Activated B cell treated with CpG ODN at 0.5 μM for 24 hours (primary cell): ENCODE measurements at places on chromosomes 12 and 14.

DNA sequence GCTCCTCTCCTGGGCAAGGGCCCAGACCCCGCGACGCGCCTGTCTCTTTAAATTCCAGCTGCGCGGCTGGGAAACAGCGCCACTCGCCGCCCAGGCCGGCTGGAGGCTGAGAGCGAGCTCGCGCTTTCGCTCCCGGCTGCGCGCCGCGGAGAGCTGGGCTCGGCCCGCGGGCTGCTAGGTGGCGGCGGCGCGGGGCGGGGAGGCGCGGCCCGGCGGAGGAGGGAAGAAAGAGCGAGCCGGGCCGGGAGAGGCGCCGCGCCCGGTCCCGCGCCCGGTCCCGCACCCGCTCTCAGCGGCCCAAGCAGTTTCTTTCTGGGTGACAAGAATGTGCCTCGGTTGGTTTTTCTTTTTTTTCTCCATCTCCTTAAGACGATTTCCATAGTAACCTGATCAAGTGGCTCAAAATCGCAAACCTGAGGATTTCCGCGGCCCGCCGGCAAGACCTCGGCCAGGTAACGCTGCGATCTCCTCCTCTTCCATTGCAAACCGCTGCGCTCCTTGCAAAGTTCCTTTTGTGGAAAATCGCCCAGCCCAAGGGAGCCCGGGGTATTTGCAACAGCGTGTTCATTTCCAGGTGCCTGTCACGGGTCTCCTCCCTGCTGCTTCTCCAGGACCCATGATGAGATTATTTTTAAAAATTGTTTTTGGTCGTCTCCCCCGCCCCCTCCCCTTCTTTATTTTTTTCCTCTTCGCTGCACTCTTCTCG, 259.5 kb upstream of the E2F7 start:
- peaks cover 12% of the 10 kb centered on the region for H3K4me1 ChIP-seq
- no peak overlapping the region for H3K27ac ChIP-seq
- peaks cover 43% of the 10 kb centered on the region for H3K27me3 ChIP-seq
- H3K4me3 ChIP-seq, result peak overlapping the region; percentile 72
- no peaks in the 10 kb centered on the region for H3K36me3 ChIP-seq

- H3K27me3 ChIP-seq, result peaks cover 27% of the 10 kb centered on the region
- no peaks in the 10 kb centered on the region for H3K36me3 ChIP-seq
- no peak for DNase-seq
- H3K27ac ChIP-seq, result no peak overlapping the region
- H3K4me3 ChIP-seq, result no peak overlapping the region
Measured at GRCh38 chr14:69495341-69495921, 10.9 kb downstream of the PLEKHD1 start.

DNA sequence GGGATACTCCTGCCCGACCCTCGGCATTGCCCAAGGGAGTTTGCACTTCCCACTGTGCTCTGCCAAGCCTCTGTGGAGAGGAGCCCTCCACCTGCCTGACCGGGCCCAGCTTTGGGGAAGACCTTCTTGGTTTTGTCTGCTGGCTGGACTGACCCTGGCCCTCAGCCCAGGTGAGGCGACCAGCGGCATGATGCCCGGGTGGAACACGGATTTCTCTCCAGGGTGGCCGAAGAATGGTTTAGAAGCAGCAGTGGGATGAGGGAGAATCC, 15.6 kb downstream of the ZBTB42 start:
- peaks cover 19% of the 10 kb centered on the region for H3K4me1 ChIP-seq
- peak overlapping the region; percentile 96 for H3K4me3 ChIP-seq
- no peak for DNase-seq
- no peaks in the 10 kb centered on the region for H3K27me3 ChIP-seq

- no peak for DNase-seq
- no peak overlapping the region for H3K4me3 ChIP-seq
- peaks cover 55% of the 10 kb centered on the region for H3K36me3 ChIP-seq
- H3K4me1 ChIP-seq, result peaks cover 25% of the 10 kb centered on the region
- H3K27ac ChIP-seq, result no peak overlapping the region
- H3K27me3 ChIP-seq, result no peaks in the 10 kb centered on the region
Measured at GRCh38 chr14:102908766-102909455, 13.6 kb upstream of the AMN start.

DNA sequence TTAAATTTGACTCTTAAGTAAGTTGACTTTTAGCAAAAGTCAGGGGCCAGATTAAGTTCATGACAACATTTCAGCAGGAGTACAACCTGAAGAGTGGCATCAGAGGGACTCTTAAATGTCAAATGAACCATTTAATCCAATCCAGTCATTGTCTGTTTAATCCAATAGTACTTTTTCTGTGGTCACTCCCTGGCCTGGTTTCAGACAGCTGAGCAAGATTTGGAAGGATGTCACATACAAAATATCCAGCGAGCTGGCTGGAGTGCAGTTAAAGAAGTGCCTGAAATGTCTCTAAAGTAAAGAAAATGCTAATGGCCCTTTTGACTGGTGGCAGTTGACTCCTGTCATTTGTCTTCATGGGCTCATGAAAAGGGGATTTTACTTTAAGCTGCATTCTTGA, 1082.1 kb downstream of the AACS start:
- H3K27ac ChIP-seq, result no peak overlapping the region
- no peak for DNase-seq
- no peaks in the 10 kb centered on the region for H3K36me3 ChIP-seq
- H3K27me3 ChIP-seq, result no peaks in the 10 kb centered on the region
- H3K4me3 ChIP-seq, result no peak overlapping the region
- H3K4me1 ChIP-seq, result no peaks in the 10 kb centered on the region

GRCh38 chr12:88299567-88300101, 157.5 kb downstream of the TMTC3 start:
- no peak overlapping the region for H3K27ac ChIP-seq
- no peaks in the 10 kb centered on the region for H3K4me1 ChIP-seq
- H3K27me3 ChIP-seq, result no peaks in the 10 kb centered on the region

DNA sequence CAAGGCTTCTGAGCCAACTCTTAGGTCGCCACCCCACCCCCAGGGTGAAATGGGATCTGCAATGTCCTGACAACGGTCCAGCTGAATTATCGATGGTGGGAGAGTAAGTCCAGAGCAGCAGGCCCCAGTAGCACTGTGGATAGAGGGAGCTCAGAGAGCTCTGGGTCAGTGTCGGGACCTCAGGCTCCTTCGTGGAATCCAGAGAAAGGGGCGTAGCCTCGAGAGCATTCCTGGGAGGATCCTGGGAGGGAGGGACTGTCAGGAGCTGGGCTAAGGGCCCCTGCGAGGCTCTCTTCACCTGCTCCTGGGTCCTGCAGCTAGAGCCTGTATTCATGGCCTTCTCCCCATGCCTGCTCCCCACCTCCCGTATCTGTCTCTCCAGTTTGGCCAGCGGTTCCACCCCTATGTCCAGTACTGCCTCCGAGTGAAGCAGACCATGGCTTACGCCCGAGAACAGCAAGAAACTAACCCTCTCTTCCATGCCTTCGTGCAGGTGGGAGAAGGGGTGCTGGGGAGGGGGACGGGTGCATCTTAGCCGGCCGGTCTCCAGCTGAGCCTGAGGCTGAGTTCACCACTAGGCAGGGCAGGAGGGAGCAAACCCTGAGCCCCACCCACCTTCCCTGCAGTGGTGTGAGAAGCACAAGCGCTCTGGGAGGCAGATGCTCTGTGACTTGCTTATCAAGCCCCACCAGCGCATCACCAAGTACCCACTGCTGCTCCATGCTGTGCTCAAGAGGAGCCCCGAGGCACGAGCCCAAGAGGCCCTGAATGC, 6.6 kb downstream of the PLEKHG6 start:
- no peak overlapping the region for H3K4me3 ChIP-seq
- DNase-seq, result no peak
- no peaks in the 10 kb centered on the region for H3K36me3 ChIP-seq
- H3K4me1 ChIP-seq, result peaks cover 2% of the 10 kb centered on the region
- peaks cover 78% of the 10 kb centered on the region for H3K27me3 ChIP-seq

GRCh38 chr14:47466916-47467315, 208.5 kb downstream of the MDGA2 start:
- no peaks in the 10 kb centered on the region for H3K4me1 ChIP-seq
- H3K27ac ChIP-seq, result no peak overlapping the region
- H3K36me3 ChIP-seq, result no peaks in the 10 kb centered on the region
- no peak overlapping the region for H3K4me3 ChIP-seq

- H3K4me3 ChIP-seq, result no peak overlapping the region
- H3K27me3 ChIP-seq, result no peaks in the 10 kb centered on the region
- H3K27ac ChIP-seq, result no peak overlapping the region
- no peaks in the 10 kb centered on the region for H3K36me3 ChIP-seq
- H3K4me1 ChIP-seq, result no peaks in the 10 kb centered on the region
Measured at GRCh38 chr12:72256725-72257124, 15.4 kb upstream of the TRHDE start.

GRCh38 chr12:65728848-65729793, 95.2 kb upstream of the HMGA2 start:
- H3K27me3 ChIP-seq, result peaks cover 56% of the 10 kb centered on the region
- H3K27ac ChIP-seq, result no peak overlapping the region
- H3K36me3 ChIP-seq, result no peaks in the 10 kb centered on the region
- no peak overlapping the region for H3K4me3 ChIP-seq
- H3K4me1 ChIP-seq, result no peaks in the 10 kb centered on the region

DNA sequence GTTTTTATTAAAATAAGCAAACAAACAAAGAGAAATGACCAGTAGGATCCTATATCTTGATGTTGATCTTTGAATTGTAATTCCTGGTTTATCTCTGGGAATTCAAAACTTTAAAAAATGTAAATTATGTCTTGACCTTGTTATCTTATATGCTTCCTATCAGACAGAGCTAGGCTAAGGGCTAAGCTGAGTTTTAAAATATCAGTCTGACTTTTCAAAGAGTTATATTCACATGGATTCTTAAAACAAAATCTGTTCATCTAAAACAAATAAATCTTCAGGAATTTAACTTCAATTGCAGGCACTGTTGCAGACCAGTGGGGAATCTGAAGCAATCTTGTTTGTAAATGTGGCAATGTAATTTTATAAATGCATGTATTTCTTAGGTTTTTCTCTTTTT, 1144.1 kb downstream of the LRFN5 start:
- no peaks in the 10 kb centered on the region for H3K27me3 ChIP-seq
- no peaks in the 10 kb centered on the region for H3K4me1 ChIP-seq
- DNase-seq, result no peak
- no peaks in the 10 kb centered on the region for H3K36me3 ChIP-seq

GRCh38 chr14:35890308-35890707, 64.2 kb downstream of the BRMS1L start:
- H3K36me3 ChIP-seq, result peaks cover 3% of the 10 kb centered on the region
- H3K4me1 ChIP-seq, result no peaks in the 10 kb centered on the region
- H3K27me3 ChIP-seq, result no peaks in the 10 kb centered on the region
- no peak for DNase-seq
- no peak overlapping the region for H3K4me3 ChIP-seq
- no peak overlapping the region for H3K27ac ChIP-seq

- no peak for DNase-seq
- H3K4me1 ChIP-seq, result no peaks in the 10 kb centered on the region
- H3K27me3 ChIP-seq, result no peaks in the 10 kb centered on the region
- no peaks in the 10 kb centered on the region for H3K36me3 ChIP-seq
- no peak overlapping the region for H3K27ac ChIP-seq
Measured at GRCh38 chr12:19596434-19597166, 157.3 kb downstream of the AEBP2 start.

DNA sequence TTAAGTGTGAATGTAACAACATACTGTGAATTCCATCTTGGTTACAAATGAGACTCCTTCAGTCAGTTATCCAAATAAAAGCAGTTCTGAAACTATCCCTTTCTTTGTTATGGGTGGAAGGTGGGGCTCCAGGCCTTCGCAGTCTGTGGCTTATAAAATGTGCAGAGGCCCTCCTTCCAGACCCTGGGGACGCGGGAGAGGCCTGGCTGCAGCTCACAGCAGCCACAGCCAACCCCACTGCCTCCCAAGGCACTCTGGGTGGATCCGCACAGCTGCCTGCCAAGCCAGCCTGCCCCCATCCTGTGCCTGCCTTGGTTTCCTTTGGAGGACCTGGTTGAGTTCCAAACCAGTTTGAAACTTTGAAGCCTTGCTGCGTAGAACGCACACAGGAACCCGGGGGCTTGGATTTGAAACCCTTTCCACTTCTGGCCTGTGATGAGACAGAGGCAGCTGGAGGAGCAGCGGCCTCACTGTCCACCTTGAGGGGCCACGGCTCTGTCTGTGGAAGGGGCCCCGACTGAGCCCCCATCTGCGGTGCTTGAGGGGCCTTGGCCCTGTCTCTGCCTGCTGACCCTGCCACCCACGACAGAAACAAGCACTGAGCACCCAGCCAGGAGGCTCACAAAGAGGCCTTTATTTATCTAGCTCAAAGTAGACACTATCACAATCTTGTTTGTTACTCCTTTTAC, 30.4 kb downstream of the CCNK start:
- H3K4me1 ChIP-seq, result no peaks in the 10 kb centered on the region
- peaks cover 54% of the 10 kb centered on the region for H3K36me3 ChIP-seq
- no peaks in the 10 kb centered on the region for H3K27me3 ChIP-seq

DNA sequence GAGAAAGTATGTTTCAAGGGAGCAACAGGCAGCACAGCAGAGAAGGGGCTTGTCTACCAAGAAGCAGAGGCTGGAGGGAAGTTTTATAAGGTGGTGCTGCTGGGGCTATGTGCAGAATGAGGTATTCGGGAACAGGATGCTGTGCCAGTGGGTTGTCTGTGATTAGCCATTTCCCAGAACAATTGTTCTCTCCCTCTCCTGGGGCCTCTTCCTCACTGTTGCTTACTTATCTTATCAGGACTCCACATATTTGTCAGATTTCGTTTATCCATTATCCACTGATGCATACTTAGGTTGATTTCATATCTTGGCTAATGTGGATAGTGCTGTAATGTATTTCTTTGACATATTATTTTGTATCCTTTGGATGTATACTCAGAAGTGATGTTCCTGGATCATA, 195.1 kb upstream of the RTL1 start:
- H3K4me3 ChIP-seq, result no peak overlapping the region
- DNase-seq, result no peak
- H3K36me3 ChIP-seq, result no peaks in the 10 kb centered on the region
- no peaks in the 10 kb centered on the region for H3K4me1 ChIP-seq
- peaks cover 4% of the 10 kb centered on the region for H3K27me3 ChIP-seq
- no peak overlapping the region for H3K27ac ChIP-seq

- DNase-seq, result no peak
- no peak overlapping the region for H3K4me3 ChIP-seq
- no peak overlapping the region for H3K27ac ChIP-seq
- peaks cover 7% of the 10 kb centered on the region for H3K27me3 ChIP-seq
- H3K4me1 ChIP-seq, result no peaks in the 10 kb centered on the region
Measured at GRCh38 chr12:52338241-52338960, 17.2 kb upstream of the KRT83 start.

DNA sequence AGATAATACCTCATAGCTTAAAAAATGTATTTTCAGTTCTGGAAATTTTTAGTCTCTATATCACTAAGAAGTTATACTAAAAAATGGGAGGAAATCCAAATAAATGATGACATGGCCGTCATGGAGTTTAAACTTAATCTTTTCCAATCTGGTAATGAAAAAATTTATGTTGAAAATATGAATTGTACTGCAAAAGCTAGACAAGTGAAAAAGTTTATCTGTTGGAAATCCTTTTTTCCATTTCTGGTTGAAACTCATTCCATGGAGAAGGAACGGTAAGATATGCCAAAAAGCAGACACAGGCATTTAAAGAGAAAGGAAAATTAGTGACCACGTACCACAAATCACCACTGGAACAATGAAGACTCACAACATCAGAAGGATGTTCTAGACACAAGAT, 314.2 kb upstream of the PRICKLE1 start:
- H3K27me3 ChIP-seq, result no peaks in the 10 kb centered on the region
- H3K4me1 ChIP-seq, result no peaks in the 10 kb centered on the region
- H3K27ac ChIP-seq, result no peak overlapping the region
- H3K4me3 ChIP-seq, result no peak overlapping the region
- H3K36me3 ChIP-seq, result no peaks in the 10 kb centered on the region
